ENCODE measurements at places on chromosomes 12 and 14. TPM values are rescaled to one million over a fixed set of nuclear protein-coding genes. Genes with fewer than 3 reads are reported as not detected.

GRCh38 chr14:95523051-95523814 lies 6.8 kb upstream of the SYNE3 start:
- peaks cover 52% of the 10 kb centered on the region for H3K4me1 ChIP-seq
- H3K36me3 ChIP-seq, result no peaks in the 10 kb centered on the region
- H3K4me3 ChIP-seq, result no peak overlapping the region
- H3K27ac ChIP-seq, result no peak overlapping the region
- no peaks in the 10 kb centered on the region for H3K27me3 ChIP-seq
- no peak for DNase-seq

The ACSM4 gene
- not detected for total RNA-seq

DNA sequence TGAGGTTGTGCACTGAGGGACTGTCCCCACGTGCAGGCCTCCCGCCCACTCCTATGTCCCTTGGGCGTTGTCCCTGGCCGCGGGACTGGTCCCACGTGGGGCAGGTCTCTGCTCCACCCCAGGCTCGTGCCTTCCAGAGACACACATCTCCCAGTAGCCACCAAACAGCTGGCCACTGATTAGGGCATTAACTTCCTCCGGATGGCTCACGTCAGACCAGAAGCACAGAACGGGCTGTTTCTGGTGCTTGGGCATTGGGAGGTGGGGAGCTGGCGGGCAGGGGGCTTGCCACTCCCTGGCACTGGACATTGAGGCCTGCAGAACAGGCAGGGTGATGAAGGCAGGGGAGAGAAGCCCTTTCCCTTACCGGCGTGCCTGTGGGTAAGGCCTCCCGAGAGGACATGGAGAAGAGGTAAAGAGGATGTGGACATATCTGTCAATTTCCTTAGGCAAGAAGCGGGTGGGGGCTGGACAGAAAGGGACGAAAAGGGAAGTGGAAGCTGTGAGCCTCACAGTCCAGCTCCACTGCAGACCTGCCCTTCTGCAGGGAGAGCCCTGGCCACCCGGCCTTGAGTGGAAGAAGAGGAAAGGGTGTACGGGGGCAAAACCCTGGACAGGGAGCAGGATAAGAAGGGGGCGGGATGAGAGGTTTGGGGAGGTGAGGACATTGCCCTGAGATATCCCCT lies 101.2 kb downstream of the NINJ2 start:
- H3K4me1 ChIP-seq, result no peaks in the 10 kb centered on the region
- H3K27me3 ChIP-seq, result no peaks in the 10 kb centered on the region
- no peak for DNase-seq
- H3K27ac ChIP-seq, result no peak overlapping the region

The COX8C gene
- not detected for total RNA-seq

DNA sequence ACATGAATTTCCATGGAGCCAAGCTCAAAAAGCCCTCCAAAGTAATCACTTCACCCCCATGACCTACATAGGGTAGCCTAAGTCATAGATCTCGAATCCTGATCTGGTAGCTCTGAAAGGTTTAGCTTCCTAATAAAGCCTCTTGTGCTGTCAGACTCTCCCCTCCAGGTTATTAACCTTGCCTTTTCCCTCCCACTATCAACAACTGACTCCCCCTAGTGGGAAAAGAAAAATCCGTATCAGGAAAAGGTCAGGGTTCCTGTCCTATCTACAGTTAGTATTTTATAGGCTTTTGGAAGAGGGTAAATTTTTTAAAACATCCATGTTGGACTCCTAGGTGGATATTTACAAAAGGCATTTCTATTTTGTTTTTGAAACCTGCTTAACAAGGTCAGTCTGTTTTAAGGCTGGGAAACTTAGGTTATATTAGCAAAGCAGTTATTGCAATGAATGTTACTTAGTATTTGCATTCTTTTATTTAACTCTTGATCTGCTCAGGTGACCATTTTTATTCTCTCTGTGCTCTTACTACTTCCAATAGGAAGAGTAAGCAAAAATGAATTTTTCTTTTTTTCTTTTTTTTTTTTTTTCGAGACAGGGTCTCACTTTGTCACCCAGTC lies 8.0 kb downstream of the YY1 start:
- H3K4me3 ChIP-seq, result no peak overlapping the region
- no peaks in the 10 kb centered on the region for H3K27me3 ChIP-seq
- H3K36me3 ChIP-seq, result no peaks in the 10 kb centered on the region

The C12orf54 gene
- not detected for total RNA-seq

GRCh38 chr12:13350946-13351345 lies 154.4 kb downstream of the EMP1 start:
- no peak for DNase-seq
- H3K36me3 ChIP-seq, result no peaks in the 10 kb centered on the region
- H3K4me3 ChIP-seq, result no peak overlapping the region
- H3K27ac ChIP-seq, result no peak overlapping the region
- H3K4me1 ChIP-seq, result no peaks in the 10 kb centered on the region
- H3K27me3 ChIP-seq, result no peaks in the 10 kb centered on the region

The RDH16 gene
- total RNA-seq, result 0.69 TPM

- no peaks in the 10 kb centered on the region for H3K36me3 ChIP-seq
- H3K27me3 ChIP-seq, result peaks cover 10% of the 10 kb centered on the region
- no peak for DNase-seq
- no peak overlapping the region for H3K4me3 ChIP-seq
Measured at GRCh38 chr14:95482627-95483308, 33.7 kb downstream of the SYNE3 start.

DNA sequence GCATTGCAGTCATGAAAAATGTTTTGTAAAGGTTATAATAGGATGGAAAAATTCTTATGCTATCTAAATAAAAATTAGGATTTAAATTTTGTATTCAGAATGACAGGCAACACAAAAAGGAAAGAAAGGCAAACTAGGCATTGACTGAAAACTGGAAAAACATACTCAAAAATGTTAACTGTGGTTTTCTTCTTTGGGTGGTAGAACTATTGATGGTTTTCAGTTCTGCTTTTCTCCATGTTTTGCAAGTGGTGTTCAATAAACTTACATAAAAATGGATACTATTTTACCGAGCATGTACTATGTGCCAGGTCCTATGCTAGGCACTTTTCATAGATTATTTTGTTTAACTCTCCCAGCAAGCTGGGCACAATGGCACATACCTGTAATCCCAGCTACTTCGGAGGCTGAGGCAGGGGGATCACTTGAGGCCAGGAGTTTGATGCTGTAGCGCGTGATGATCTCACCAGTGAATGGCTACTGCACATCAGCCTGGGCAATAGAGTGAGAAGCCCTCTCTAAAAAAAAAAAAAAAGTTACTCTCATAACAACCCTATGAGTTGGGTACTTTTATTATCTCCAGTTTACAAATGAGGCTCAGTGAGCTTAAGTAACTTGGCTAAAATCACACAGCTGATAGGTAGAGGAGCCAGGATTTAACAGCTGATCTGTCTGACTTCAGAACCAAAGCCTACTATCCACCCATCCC lies 26.3 kb upstream of the TCP11L2 start:
- peak; percentile 31 for DNase-seq
- H3K27me3 ChIP-seq, result no peaks in the 10 kb centered on the region
- H3K4me3 ChIP-seq, result no peak overlapping the region
- no peaks in the 10 kb centered on the region for H3K36me3 ChIP-seq
- H3K27ac ChIP-seq, result no peak overlapping the region

DNA sequence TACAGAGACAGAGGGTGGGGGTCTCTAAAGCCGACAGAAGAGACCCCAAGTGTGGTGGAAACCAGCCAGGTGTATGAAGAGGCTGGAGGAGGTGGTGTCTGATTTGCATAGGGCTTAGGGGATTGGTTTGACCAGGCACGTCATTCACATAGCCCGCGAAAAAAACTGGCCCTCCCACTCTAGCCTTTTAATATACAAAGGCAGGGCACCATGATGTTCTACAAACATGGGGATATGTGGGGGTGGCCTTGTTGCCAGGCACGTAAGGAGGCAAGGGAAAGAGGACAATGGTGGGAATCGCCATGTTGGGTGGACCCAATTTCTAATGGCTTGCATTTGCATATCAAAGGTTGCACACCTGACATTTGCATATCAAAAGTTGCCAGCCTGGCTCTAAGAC lies 13.2 kb downstream of the LALBA start:
- peak; percentile 60 for DNase-seq
- H3K4me3 ChIP-seq, result no peak overlapping the region
- no peaks in the 10 kb centered on the region for H3K4me1 ChIP-seq
- no peaks in the 10 kb centered on the region for H3K36me3 ChIP-seq
- no peak overlapping the region for H3K27ac ChIP-seq

- H3K4me3 ChIP-seq, result no peak overlapping the region
- no peak for DNase-seq
Measured at GRCh38 chr12:131028587-131029338, 75.1 kb downstream of the ADGRD1 start.

GRCh38 chr12:87157791-87158190 lies 871.4 kb downstream of the C12orf50 start:
- no peaks in the 10 kb centered on the region for H3K27me3 ChIP-seq
- H3K4me1 ChIP-seq, result no peaks in the 10 kb centered on the region
- H3K36me3 ChIP-seq, result no peaks in the 10 kb centered on the region
- H3K27ac ChIP-seq, result no peak overlapping the region
- H3K4me3 ChIP-seq, result no peak overlapping the region
- DNase-seq, result no peak

- H3K27ac ChIP-seq, result no peak overlapping the region
- DNase-seq, result no peak
- H3K4me3 ChIP-seq, result no peak overlapping the region
- H3K27me3 ChIP-seq, result no peaks in the 10 kb centered on the region
- no peaks in the 10 kb centered on the region for H3K36me3 ChIP-seq
Measured at GRCh38 chr14:93619176-93619793, 169.0 kb downstream of the PRIMA1 start.

The LRRC9 gene
- not detected for total RNA-seq

- H3K27me3 ChIP-seq, result no peaks in the 10 kb centered on the region
- H3K27ac ChIP-seq, result no peak overlapping the region
- H3K36me3 ChIP-seq, result peaks cover 99% of the 10 kb centered on the region
- H3K4me1 ChIP-seq, result no peaks in the 10 kb centered on the region
- peak; percentile 17 for DNase-seq
Measured at GRCh38 chr12:112146123-112146522, 20.8 kb downstream of the TRAFD1 start.

The TESPA1 gene
- 2.4 TPM for total RNA-seq

The ACOT6 gene
- not detected for total RNA-seq

DNA sequence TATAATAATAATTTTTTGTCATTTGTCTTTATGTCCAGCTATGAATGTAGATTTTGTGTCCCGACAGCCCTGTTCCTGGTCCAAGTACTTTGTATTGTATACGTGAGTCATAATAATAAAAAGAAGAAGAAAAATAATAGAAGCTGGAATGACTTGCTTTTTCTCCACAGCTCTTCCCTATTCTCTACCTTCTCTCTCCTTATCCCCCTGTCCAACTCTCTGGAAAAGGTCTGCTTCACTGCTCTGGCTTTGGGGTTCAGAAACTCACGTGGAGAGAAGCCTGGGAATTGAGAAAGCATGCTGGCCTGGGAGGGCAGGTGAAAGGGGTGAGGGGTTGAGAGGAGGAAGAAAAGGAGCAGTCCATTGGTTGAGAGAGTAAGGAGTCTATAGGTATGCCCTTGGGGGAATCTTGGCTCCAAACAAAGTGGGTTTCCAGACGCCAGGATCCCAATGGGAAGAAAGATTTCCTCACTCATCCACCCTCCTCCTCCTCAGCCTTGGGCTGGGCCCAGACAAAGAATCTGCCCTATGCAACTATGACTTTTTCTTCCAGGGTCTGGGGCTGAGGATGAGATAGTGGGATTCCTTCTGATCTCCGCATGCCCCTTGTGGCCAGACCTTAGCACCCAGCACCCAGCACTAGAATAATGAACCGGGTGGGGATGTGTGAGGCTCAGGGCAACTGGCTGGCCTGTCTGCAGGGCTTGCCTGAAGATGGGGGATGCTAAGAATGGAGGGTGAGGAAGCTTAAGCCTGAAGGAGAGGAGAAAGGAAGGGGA lies 4.0 kb downstream of the HOXC8 start:
- no peaks in the 10 kb centered on the region for H3K36me3 ChIP-seq
- no peak for DNase-seq
- no peak overlapping the region for H3K4me3 ChIP-seq
- peaks cover 22% of the 10 kb centered on the region for H3K4me1 ChIP-seq

The CPNE6 gene
- 0.34 TPM for total RNA-seq

The E2F7 gene
- total RNA-seq, result not detected

DNA sequence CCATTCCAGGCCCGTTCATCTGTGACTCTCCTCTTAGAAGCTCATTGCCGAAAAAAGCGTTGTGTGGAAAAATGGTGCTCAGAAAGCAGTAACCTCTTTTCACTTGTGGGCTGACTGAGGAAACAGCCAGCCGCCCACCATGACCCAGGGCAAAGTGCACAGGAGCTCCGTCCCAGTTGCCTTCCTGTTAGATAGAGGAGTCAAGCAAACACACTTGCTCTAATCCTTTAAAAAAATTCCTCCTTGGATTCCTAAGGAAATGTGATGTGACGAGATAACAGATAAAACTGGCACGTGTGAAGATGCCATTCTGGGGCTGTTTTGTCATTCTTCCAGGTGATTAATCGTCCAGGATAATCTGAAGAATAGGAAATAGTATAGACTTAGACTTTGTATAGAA lies 396.8 kb upstream of the DDHD1 start:
- H3K27me3 ChIP-seq, result no peaks in the 10 kb centered on the region
- H3K4me1 ChIP-seq, result no peaks in the 10 kb centered on the region
- DNase-seq, result no peak

The RPS6KL1 gene
- total RNA-seq, result 9.7 TPM

GRCh38 chr14:73973497-73973896 lies 23.4 kb downstream of the COQ6 start:
- no peaks in the 10 kb centered on the region for H3K27me3 ChIP-seq
- no peak overlapping the region for H3K27ac ChIP-seq
- no peak overlapping the region for H3K4me3 ChIP-seq
- peaks cover 88% of the 10 kb centered on the region for H3K36me3 ChIP-seq

DNA sequence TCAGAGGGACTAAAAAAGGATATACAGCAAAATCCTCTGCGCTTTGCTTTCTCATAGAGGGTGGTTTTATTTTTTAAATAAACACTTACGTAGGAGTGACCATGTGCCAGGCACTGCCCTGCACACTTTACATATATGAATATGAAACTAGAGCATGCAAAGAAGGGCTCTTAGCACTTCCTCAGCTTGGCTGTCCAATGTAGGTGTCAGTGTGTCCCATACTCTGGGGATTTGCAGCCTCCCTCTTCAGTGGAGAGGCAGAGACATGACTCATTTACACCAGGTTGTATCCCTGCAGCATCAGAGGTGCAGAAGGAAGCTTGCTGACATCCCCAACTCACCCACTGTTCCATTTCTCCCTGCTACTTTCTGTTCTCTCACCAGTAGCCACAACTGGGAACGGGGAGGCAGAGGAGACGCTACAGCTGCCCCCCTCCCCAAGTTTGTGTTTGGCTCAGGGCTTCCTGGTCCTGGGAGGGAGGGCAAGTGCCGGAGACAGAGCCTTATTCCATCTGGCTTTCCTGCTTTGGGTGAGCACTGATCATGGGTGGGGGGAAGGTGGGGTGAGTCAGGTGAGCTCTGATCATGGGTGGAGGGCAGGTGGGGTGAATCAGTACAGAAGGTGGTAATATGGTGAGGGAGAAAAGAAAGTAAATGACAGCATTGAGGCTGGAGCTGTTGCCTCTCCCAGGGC lies 4.9 kb upstream of the KRT5 start:
- no peak overlapping the region for H3K4me3 ChIP-seq
- no peaks in the 10 kb centered on the region for H3K4me1 ChIP-seq
- DNase-seq, result peak; percentile 78
- H3K36me3 ChIP-seq, result no peaks in the 10 kb centered on the region
- no peak overlapping the region for H3K27ac ChIP-seq
- H3K27me3 ChIP-seq, result no peaks in the 10 kb centered on the region

GRCh38 chr12:49283541-49284429 lies 11.2 kb upstream of the PRPH start:
- no peak overlapping the region for H3K4me3 ChIP-seq
- no peaks in the 10 kb centered on the region for H3K36me3 ChIP-seq
- H3K4me1 ChIP-seq, result no peaks in the 10 kb centered on the region
- no peak overlapping the region for H3K27ac ChIP-seq
- no peak for DNase-seq
- no peaks in the 10 kb centered on the region for H3K27me3 ChIP-seq

GRCh38 chr14:31269634-31270195 lies 62.1 kb upstream of the HECTD1 start:
- H3K27ac ChIP-seq, result no peak overlapping the region
- no peaks in the 10 kb centered on the region for H3K27me3 ChIP-seq
- no peaks in the 10 kb centered on the region for H3K36me3 ChIP-seq

All from esophagus muscularis mucosa (tissue), 4 donors.